ENCODE measurements at places on chromosomes 16 and 17. TPM values are rescaled to one million over a fixed set of nuclear protein-coding genes. Genes with fewer than 3 reads are reported as not detected.

SOX9 gene
- polyA plus RNA-seq = 5.8 TPM

LRRC37A gene
- 0.52 TPM for polyA plus RNA-seq

CLUH gene
- 49.5 TPM for polyA plus RNA-seq

SLC5A2 gene
- 208 TPM for polyA plus RNA-seq

SLC26A11 gene
- polyA plus RNA-seq = 11.3 TPM

CES3 gene
- 7.8 TPM for polyA plus RNA-seq

RAP1GAP2 gene
- 6.8 TPM for polyA plus RNA-seq

C17orf78 gene
- not detected for polyA plus RNA-seq

MT1G gene
- 2,564 TPM for polyA plus RNA-seq

SYNGR3 gene
- 4.6 TPM for polyA plus RNA-seq

PLXDC1 gene
- polyA plus RNA-seq = 4.5 TPM

OR1F1 gene
- polyA plus RNA-seq = not detected

TOP2A gene
- 0.82 TPM for polyA plus RNA-seq

CCDC78 gene
- polyA plus RNA-seq = 1.3 TPM

TNK1 gene
- polyA plus RNA-seq = 7.6 TPM

SPATA32 gene
- polyA plus RNA-seq = not detected

RAB11FIP3 gene
- 162 TPM for polyA plus RNA-seq

ENGASE gene
- polyA plus RNA-seq = 14.3 TPM

FOXN1 gene
- not detected for polyA plus RNA-seq

LITAFD gene
- polyA plus RNA-seq = not detected

CNEP1R1 gene
- 9.4 TPM for polyA plus RNA-seq

SERPINF2 gene
- 209 TPM for polyA plus RNA-seq

CD300LB gene
- not detected for polyA plus RNA-seq

GUCY2D gene
- polyA plus RNA-seq = 0.24 TPM

NOD2 gene
- polyA plus RNA-seq = 0.22 TPM

Measured in kidney (tissue), 22 donors.